Prostate gland (tissue), 2 donors: ENCODE measurements at places on chromosomes 16 and 17. TPM values are rescaled to one million over a fixed set of nuclear protein-coding genes. Genes with fewer than 3 reads are reported as not detected.
A peak's percentile ranks its signal among the peaks of the same experiment; 100 is the strongest.

GRCh38 chr17:71759422-71760060 lies 361.3 kb upstream of the SOX9 start:
- DNase-seq = no peak

- DNase-seq = no peak
These were observed 2.3 kb downstream of the RPRML start for GRCh38 chr17:46976626-46977270.

- DNase-seq = peak; percentile 77
These were observed 32.0 kb upstream of the IL34 start for GRCh38 chr16:70614208-70614951.

The WDR59 gene
- 38.5 TPM for total RNA-seq
